Ascending aorta (tissue), 2 donors: ENCODE measurements at places on chromosomes 13 and 19.

DNA sequence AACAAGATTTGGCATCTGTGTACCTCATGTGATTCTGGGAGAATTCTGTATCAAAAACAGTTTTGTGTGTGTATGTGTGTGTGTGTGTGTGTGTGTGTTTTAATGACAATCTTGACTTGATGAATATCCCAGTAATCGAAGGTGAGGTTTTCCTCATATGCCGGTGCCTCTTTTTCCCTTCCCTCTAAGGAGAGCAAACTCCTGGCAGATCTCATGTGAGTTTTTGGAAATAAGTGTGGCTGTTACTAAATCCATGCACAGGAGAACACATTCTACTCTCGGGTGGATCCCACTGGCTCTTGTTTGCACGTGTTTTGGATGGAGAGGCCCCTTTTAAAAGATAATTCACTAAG is 29.0 kb upstream of the CEBPG start:
- no peak for DNase-seq

- no peak for DNase-seq
Observed at GRCh38 chr19:40217027-40217810, 965 bp downstream of the TTC9B start.

GRCh38 chr13:48112896-48113755 is 18.2 kb upstream of the MED4 start:
- no peak for DNase-seq

DNA sequence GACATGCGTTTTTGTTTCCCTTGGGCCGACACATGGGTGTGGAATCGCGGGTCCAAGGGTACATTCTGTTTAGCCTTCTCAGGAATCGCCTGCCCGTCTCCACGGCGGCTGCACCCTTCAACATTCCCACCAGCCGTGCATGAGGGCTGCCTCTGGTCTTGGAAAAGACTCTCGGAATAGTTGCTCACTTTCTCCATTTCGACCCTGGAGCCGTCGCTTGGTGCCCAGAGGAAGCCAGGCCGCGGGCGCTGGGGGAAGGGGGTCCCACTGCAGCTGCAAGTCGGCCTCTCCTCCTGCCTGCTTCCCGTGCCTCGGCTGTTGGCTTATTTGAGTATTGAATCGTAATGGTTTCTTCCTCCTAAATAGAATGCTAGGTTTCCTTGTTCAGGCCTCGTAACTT is 51.5 kb downstream of the KDM4B start:
- no peak for DNase-seq
